Heart left ventricle (tissue), 16 donors: ENCODE measurements at places on chromosomes 5 and 9.

GRCh38 chr9:27421577-27421976, 102.5 kb upstream of the IFNK start:
- H3K27ac ChIP-seq = no peak overlapping the region
- no peak overlapping the region for H3K4me3 ChIP-seq
- H3K27me3 ChIP-seq = no peaks in the 10 kb centered on the region
- no peaks in the 10 kb centered on the region for H3K36me3 ChIP-seq
- no peaks in the 10 kb centered on the region for H3K4me1 ChIP-seq
- no peak for DNase-seq

DNA sequence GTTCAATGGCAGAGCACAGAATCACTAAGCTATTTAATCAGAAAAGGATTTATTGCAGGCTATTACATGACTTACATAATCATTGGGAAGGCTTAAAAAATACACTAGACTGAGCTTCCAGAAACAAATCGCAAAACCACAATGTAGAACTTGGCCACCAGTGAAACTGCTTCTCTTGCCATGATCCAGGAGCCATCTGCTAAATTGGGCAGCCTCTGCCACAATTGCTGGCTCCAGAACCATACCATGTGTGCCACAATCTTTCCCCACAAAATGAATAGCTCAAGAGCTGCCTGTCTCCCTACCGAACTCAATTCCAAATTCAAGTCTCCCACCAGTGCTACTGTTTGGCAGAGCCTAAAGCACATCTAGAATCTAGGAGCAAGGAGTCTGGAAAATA, 9.8 kb upstream of the ERAP1 start:
- no peaks in the 10 kb centered on the region for H3K4me1 ChIP-seq
- no peak overlapping the region for H3K4me3 ChIP-seq
- no peaks in the 10 kb centered on the region for H3K27me3 ChIP-seq
- H3K36me3 ChIP-seq = no peaks in the 10 kb centered on the region

GRCh38 chr9:21081451-21081850, 3.7 kb upstream of the IFNB1 start:
- no peak overlapping the region for H3K27ac ChIP-seq
- H3K4me1 ChIP-seq = peaks cover 25% of the 10 kb centered on the region
- no peak overlapping the region for H3K4me3 ChIP-seq
- DNase-seq = no peak

GRCh38 chr5:56517011-56517416, 283.9 kb upstream of the ANKRD55 start:
- no peak overlapping the region for H3K27ac ChIP-seq
- H3K4me1 ChIP-seq = no peaks in the 10 kb centered on the region
- H3K27me3 ChIP-seq = no peaks in the 10 kb centered on the region

DNA sequence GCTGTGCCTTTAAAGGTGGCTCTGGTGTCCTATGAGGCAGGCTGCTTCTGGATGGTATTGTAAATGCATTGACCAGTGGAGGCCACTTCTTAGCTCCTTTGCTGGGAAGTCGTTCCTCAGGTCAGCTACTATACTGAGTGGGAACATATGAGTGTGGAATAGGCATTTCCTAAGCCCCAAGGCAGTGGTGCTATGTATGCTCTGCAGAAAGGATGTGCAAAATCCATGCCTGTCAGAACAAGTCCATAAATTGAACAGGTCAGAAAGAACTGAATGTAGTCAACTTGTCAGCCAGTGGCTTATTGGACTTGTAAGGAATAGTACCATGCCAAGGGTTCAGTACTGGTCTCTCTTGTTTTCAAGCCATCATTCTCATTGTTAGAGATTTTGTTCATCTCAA, 216.4 kb downstream of the CDH10 start:
- H3K27ac ChIP-seq = no peak overlapping the region
- H3K4me1 ChIP-seq = no peaks in the 10 kb centered on the region
- no peak for DNase-seq
- no peaks in the 10 kb centered on the region for H3K36me3 ChIP-seq

GRCh38 chr5:99063737-99064136, 134.9 kb upstream of the CHD1 start:
- no peaks in the 10 kb centered on the region for H3K27me3 ChIP-seq
- H3K4me1 ChIP-seq = no peaks in the 10 kb centered on the region
- H3K36me3 ChIP-seq = no peaks in the 10 kb centered on the region

- H3K4me3 ChIP-seq = no peak overlapping the region
- DNase-seq = no peak
- H3K27ac ChIP-seq = no peak overlapping the region
- no peaks in the 10 kb centered on the region for H3K36me3 ChIP-seq
- H3K27me3 ChIP-seq = no peaks in the 10 kb centered on the region
These were observed 99.7 kb downstream of the SERINC5 start for GRCh38 chr5:80156156-80156555.

GRCh38 chr5:18323891-18324290, 689.6 kb downstream of the TAF11L14 start:
- H3K27me3 ChIP-seq = no peaks in the 10 kb centered on the region
- no peak overlapping the region for H3K27ac ChIP-seq
- H3K36me3 ChIP-seq = no peaks in the 10 kb centered on the region
- no peak overlapping the region for H3K4me3 ChIP-seq
- no peak for DNase-seq
- H3K4me1 ChIP-seq = no peaks in the 10 kb centered on the region

DNA sequence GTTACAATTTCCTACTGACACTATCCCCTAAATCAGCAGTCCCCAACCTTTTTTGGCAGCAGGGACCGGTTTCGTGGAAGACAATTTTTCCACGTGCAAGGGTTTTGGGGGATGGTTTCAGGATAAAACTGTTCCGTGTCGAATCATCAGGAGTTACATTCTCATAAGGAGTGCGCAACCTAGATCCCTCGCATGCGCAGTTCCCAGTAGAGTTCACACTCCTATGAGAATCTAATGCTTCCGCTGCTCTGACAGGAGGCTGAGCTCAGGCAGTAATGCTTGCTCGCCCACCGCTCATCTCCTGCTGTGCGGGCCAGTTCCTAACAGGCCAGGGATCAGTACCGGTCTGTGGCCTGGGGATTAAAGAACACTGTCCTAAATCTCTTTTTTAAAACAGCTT, 13.2 kb upstream of the NFIL3 start:
- H3K27me3 ChIP-seq = no peaks in the 10 kb centered on the region
- H3K4me1 ChIP-seq = no peaks in the 10 kb centered on the region
- no peak overlapping the region for H3K27ac ChIP-seq
- DNase-seq = no peak
- no peaks in the 10 kb centered on the region for H3K36me3 ChIP-seq
- H3K4me3 ChIP-seq = no peak overlapping the region

DNA sequence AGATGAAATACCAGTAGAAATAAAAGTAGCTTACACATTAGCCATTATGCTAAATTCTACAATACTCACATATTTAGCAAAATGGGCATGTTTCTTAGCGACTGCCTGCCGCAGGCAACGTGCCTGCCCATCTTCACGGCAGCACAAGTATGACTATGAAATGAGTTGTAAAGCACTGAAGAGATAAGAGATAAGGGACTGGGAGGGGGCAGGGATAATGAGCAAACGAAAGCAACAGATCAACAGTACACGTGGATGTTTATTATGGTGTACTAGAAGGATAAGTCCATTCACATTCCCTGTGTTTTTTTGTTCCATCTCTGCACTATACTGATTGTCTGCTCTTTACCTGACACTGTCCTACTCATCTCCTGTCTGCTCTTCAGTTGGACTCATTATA, 44.1 kb upstream of the KCNN2 start:
- H3K36me3 ChIP-seq = no peaks in the 10 kb centered on the region
- H3K27me3 ChIP-seq = no peaks in the 10 kb centered on the region
- H3K4me3 ChIP-seq = no peak overlapping the region
- no peak overlapping the region for H3K27ac ChIP-seq

- no peak within 1 kb of the TSS for H3K27ac ChIP-seq
- peaks cover 26% of the 10 kb centered on the region for H3K4me1 ChIP-seq
These were observed at the start of gene PRDM12 for GRCh38 chr9:130664251-130665028. Gene PRDM12, plus strand, starts transcription at chr9:130664594. Its CDS starts 60 bp downstream, at chr9:130664654.

GRCh38 chr5:113390224-113390623, 44.6 kb downstream of the TSSK1B start:
- H3K36me3 ChIP-seq = no peaks in the 10 kb centered on the region
- no peak overlapping the region for H3K27ac ChIP-seq
- H3K27me3 ChIP-seq = peaks cover 3% of the 10 kb centered on the region
- no peak for DNase-seq
- H3K4me3 ChIP-seq = no peak overlapping the region

DNA sequence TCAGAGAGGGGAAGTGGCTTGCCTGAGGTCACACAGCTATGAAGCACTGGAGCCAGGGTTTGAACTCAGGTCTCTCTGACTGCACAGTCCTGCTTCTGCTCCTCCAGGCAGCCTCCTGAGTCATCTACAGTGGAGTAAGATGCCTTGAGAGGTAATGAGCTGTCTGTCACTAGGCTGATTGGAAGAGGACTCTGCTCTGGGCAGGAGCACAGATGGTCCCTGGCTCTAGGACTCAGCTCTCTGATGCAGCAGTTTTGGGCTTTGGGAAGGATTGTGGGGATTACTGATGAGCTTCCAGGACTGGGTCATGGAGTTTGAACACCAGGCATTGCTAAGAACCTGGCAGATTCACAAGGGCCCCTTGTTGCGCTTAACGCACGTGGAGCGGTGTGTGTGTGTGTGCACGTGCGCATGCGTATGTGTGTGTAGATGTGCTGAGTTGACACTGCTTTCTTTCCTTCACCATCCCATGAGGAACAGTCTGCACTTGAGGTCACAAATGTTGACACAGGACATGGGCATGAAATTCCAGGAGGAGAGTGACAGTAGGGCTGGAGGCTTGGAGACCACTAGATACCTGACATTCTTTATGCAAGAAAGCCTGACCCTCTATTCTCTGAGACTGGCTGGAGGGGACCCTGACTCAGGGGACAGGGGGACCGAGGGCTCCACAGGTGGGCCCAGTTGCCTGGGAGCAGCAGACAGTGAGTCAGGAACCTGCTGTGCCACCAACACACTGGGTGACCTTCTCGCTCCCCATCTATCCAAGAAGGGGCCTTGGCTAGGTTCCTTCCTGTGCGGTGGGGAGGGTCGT, 170.5 kb downstream of the RGS3 start:
- no peaks in the 10 kb centered on the region for H3K36me3 ChIP-seq
- DNase-seq = no peak
- H3K27me3 ChIP-seq = no peaks in the 10 kb centered on the region
- H3K4me1 ChIP-seq = peaks cover 43% of the 10 kb centered on the region
- no peak overlapping the region for H3K4me3 ChIP-seq

GRCh38 chr5:82679660-82680059, 397.5 kb downstream of the TMEM167A start:
- DNase-seq = no peak
- H3K4me3 ChIP-seq = no peak overlapping the region
- H3K27me3 ChIP-seq = no peaks in the 10 kb centered on the region
- no peaks in the 10 kb centered on the region for H3K36me3 ChIP-seq

DNA sequence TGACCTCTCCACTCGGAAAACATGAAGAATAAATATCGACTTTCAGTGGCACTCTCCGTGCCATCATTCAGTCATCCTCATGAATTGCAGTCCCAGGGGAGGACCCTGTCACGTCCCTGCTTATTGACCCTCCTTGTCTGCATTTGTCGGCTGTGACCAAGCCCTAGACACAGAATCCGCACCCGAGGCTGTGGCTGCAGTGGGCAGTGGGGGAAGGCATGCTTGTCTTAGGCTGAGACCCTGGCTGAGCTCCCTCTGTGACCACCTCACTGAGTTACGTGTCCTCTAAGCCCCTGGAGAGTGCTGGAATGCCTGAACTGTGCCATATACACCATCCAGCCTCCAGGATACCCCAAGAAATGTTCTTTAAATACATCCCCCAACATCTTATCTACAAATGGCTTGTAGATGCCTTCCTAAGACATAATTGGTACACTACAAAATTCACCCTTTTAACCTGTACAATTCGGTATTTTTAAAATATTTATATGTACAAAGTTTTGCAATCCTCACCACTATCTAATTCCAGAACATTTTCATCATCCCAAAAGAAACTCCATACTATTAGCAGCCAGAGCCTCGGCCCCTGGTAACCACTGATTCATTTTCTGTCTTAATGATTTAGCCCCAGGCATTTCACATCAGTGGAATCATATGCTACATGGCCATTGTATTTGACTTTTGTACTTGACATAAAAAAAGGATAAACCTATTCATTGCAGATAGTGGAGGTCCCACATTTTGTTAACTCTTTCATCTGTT, 80.8 kb upstream of the ICE1 start:
- no peak overlapping the region for H3K27ac ChIP-seq
- no peaks in the 10 kb centered on the region for H3K27me3 ChIP-seq
- no peak overlapping the region for H3K4me3 ChIP-seq
- H3K4me1 ChIP-seq = peaks cover 14% of the 10 kb centered on the region

DNA sequence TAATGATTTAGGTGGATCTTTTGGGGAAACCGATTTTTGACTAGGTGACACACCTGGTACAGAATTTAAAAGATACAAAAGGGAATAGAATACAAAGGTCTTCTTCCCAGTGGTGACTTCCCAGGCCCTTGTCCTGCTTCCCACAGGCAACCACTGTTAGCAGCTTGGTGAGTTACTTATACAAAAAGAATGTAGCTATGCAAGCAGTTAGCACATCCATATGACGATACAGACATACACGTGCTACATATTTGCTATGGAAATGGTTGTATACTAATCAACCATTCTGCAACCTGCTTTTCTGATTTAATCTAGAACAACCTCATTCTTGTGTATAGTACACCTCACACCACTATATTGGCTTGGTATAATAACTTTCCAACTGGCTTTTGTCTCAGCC, 51.0 kb downstream of the OTULIN start:
- no peak overlapping the region for H3K27ac ChIP-seq
- peaks cover 10% of the 10 kb centered on the region for H3K4me1 ChIP-seq
- H3K4me3 ChIP-seq = no peak overlapping the region
- no peaks in the 10 kb centered on the region for H3K27me3 ChIP-seq
- no peak for DNase-seq
- H3K36me3 ChIP-seq = peaks cover 18% of the 10 kb centered on the region

GRCh38 chr5:34057569-34057968, 14.6 kb upstream of the C1QTNF3 start:
- H3K27ac ChIP-seq = no peak overlapping the region
- no peak overlapping the region for H3K4me3 ChIP-seq
- no peak for DNase-seq

- no peak overlapping the region for H3K4me3 ChIP-seq
- no peak for DNase-seq
- no peak overlapping the region for H3K27ac ChIP-seq
- no peaks in the 10 kb centered on the region for H3K27me3 ChIP-seq
- H3K4me1 ChIP-seq = no peaks in the 10 kb centered on the region
These were observed 57.2 kb downstream of the RANBP6 start for GRCh38 chr9:5958273-5958672.
